ENCODE measurements at places on chromosomes 5 and 9. TPM values are rescaled to one million over a fixed set of nuclear protein-coding genes. Genes with fewer than 3 reads are reported as not detected.
A peak's percentile ranks its signal among the peaks of the same experiment; 100 is the strongest.

Gene PCDHGA12
- 0.09 TPM for total RNA-seq

Gene RGS7BP
- not detected for total RNA-seq

Gene TNC
- 0.11 TPM for total RNA-seq

Gene MEIKIN
- total RNA-seq, result not detected

Gene FAM153A
- 38.8 TPM for total RNA-seq

Gene INSYN2B
- total RNA-seq, result not detected

Gene HTR4
- not detected for total RNA-seq

Gene DDX4
- total RNA-seq, result not detected

DNA sequence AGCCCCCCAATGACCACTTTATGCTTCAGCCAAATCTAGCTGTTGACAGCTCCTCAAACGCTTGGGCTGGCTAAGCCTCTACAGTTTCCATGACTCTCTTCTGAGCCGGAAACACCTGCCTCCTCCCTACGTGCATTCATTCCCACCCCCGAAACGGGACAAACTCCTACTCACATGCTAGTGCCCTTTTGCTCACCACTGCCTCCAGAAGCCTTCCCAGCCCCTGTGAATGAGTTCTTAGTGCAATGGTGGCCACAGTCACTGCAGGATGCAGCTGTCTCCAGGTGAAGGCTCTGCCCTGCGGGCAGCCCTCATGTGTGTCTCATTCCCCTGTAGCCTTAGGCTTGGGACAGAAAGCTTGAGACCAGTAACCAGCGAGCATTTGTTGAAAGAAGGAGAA lies 68.8 kb upstream of the DAB2IP start:
- DNase-seq, result no peak

GRCh38 chr9:122106576-122106975 lies 13.5 kb upstream of the TTLL11 start:
- DNase-seq, result no peak

DNA sequence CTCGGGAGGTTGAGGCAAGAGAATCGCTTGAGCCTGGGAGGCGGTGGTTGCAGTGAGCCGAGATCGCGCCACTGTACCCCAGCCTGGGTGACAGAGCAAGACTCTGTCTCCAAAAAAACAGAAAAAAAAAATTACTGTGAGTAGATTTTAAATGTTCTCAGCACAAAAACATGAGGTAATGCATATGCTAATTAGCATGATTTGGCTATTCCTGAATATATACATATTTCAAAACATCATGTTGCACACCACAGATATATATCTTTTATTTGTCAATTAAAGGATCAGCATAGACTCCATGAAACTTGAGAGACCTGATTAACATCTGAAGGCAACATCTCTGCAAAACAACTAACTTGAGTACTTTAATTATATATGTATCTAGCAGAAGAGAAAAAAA lies 103.3 kb downstream of the THBS4 start:
- no peak for DNase-seq

- DNase-seq, result no peak
Measured at GRCh38 chr5:58988938-58989337, 406.1 kb downstream of the RAB3C start.

GRCh38 chr5:121993191-121993590 lies 31.4 kb downstream of the SRFBP1 start:
- no peak for DNase-seq

DNA sequence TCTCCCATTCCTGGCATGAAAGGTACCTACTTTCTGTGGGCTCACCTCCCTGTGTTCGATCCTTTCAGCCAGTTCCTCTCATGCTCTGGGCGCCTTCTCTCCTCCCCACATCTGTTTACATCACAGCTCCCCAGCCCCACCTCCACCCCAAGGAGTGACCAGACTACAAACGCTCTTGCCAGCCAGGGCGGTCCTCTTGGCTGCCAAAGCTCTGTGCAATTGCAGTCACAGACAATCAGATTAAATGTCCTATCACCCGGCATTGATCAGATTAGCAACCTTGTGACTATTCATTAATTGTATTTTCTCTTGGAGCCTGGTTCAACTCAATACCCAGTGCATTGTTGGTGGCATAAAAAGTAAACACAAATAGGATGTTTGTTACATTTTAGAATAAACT lies 211.2 kb upstream of the TBCA start:
- DNase-seq, result no peak

- no peak for DNase-seq
Measured at GRCh38 chr5:22985446-22985845, 132.3 kb upstream of the CDH12 start.

DNA sequence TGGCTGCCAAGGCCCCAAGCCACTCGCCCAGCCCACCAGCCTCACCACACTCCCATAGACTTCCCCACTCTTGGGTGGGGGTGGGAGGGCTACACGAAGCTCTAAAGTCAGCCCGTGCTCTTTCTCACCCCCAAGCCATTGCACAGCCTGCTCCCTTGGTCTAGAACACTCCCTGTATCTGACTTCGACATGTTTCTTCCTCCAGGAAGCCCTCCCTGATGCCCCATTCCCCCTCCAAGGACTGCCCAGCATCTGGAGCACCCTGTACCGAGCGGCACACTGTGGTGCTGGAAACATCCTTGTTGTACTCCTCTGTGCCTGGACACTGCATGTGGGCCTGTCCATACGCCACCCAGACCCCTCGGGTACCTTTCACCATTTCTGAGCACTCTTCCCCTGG lies 49.4 kb upstream of the KCNMB1 start:
- DNase-seq, result no peak

- no peak for DNase-seq
Measured at GRCh38 chr5:75630875-75631274, 19.6 kb downstream of the ANKDD1B start.

DNA sequence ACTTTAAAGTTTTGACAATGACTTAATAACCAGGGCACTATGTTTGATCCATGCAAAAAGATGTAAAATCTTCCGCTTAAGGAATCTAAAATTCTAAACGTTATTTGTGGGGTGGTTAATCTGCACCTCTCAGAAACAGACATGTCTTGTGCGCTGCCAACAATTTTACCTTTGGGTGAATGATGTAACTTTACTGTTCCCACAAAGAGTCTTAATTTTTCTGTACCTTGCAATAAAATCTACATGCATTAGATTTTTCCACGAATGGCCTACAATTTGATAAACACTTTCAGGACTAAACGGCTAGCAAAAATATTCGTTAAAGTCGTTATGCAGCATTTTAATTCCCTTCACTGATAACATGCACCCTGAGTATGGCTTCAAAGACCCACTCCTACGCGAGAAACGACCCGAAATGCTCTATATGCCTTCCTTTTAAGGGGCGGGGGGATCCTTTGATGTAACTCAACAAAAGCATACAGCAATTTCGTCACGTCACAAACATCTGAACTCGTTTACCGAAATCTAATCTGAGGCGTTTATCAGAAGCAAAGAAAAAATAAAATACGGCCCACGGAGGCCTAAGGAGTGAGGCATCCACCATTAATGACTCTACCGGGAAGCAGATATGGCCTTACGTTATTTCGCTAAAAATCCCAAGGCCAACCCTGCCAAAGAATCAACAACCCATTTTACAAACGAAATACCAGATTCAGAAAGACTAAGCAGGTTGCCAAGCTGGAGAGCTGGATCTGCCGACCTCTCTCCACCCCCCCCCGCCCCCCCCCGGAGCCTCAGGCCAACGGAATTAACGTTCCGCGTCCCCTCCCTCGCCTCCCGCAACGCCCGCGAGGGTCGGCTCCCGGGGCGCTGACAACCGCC lies 621 bp downstream of the AK6 start:
- DNase-seq, result peak; percentile 42

DNA sequence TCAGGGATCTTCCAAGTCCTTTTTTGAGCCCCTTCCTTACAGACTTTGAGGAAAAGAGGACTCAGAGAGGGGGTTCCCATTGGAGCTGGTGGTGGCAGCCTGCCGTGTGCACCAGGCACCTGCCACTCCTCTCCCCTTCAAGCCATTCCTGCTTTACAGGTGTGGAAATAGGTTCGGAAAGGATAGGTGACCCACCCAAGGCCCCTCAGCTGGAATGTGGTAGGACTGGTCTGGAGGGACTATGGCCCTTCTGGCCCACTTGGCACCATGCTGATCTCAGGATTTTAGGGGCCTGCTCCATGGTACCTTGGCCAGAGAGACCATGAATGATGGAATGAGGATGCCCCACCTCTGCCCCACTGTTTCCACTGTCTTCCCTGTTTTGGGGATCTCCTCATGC lies 1.4 kb downstream of the GALNT12 start:
- DNase-seq, result no peak

DNA sequence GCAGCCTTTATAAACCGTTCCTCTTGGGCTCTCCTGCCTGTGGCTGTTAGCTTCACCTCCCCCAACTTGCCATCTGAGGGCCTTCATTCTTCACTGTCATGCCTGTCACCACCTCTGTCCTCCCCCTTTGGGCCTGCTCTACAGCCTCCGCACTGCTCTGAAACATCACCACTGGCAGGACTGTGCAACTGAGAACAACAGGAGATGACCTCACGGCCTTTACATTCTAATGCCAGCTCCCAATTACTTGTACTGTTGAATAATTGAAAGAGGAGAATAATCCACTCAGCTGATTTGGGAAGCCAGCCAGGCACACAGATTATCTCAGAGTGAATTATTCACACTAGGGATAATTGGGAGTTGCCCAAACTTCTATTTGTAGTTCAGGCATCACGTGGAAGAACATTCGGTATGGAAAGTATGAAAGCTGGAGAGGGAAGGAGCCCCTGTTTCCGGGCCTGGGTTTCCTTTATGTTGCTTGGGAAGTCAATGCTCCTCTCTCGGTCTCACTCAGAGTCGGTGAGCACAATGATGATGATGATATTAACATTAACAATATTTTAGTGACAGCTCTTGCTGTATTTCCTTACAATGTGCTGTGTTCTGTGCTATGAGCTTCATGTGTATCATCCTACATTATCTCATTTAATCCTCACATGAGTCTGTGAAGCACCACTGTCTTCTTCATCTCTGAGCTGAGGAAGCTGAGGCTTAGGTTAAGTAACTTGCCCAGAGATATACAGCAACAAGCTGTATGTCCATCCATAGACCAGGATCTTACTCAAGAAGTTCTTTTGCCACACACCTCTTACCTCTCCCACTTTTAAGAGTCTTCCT lies 99.3 kb upstream of the LRRTM2 start:
- no peak for DNase-seq

DNA sequence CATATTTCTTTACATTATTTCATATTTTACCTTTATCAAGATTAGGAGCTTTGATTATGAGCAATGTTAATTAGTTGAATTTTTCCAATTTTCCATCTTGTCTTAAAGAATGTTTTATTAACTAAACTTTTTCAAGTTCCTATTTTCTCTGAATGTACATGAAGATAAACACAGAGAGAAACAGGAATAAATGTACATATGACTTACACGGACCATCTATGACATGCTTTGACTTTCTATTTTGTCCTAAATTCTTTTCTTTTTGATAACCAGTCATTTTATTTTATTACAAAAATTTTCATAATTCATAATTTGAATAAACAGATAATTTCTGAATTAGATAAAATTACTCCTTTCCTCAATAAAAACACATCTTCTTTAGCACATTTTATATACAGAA lies 1038.8 kb upstream of the ARRDC3 start:
- DNase-seq, result no peak

- no peak for DNase-seq
Measured at GRCh38 chr9:79193001-79193400, 378.8 kb upstream of the TLE4 start.

GRCh38 chr5:41925555-41925951 lies 472 bp downstream of the FBXO4 start:
- peak; percentile 48 for DNase-seq

GRCh38 chr9:19479874-19480273 lies 71.1 kb downstream of the ACER2 start:
- DNase-seq, result no peak

DNA sequence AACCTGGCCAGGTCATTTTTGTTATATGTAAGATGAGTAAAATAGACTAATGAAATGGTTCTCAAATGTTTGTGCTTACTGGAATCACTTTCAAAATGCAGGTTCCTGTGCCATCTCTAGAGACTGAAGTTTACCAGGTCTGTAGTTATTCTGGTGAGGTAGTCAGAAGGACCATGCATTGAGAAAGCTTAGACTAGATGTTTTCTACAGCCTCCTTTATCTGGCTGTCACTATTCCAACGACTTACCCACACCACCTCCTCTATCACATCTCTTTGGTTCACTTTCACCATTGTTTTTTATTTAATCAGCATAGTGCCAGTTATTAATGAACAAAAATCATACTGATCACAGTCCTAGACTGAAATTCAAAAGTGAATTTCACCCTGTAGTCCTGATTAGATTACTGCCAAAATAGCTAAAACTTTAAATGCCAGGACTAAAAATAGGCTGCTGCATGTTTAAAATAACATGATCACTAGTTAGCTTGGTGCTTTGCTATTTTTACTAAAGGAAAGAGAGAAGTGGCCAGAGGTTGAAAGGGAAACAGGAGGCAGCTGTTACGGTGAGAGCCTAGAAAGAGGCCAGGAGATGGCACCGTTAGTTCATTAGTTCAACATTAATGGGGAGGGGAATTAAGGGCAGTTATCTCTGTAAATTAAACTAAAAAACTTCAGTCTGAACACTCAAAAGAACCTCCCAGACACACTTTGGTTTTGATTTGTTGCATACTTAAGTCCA lies 13.9 kb upstream of the FNIP1 start:
- no peak for DNase-seq

DNA sequence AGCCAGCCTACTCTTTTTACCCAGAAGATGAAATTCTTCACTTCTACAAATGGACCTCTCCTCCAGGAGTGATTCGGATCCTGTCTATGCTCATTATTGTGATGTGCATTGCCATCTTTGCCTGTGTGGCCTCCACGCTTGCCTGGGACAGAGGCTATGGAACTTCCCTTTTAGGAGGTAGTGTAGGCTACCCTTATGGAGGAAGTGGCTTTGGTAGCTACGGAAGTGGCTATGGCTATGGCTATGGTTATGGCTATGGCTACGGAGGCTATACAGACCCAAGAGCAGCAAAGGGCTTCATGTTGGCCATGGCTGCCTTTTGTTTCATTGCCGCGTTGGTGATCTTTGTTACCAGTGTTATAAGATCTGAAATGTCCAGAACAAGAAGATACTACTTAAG lies 16.6 kb downstream of the OCLN start:
- DNase-seq, result no peak

DNA sequence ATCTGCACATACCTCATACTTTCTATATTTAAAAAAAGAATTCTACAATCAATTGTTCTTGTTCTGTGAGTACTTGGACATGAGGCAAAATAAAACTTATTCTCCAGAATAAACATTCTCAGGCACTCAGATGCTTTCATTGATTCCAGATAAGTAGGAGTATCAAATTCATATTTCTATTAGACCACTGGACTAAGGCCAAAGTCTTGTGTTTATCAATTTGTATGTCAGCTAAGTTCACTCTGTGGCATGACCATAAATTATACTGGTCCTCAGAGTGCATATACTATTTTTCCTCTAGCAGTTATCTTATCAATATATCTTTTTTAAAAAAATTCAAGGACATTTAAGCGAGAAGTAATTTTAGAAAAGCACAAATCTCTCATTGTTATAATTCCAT lies 28.2 kb downstream of the CDH10 start:
- DNase-seq, result no peak

GRCh38 chr5:137933491-137933911 lies 44.2 kb downstream of the PKD2L2 start:
- no peak for DNase-seq

- no peak for DNase-seq
Measured at GRCh38 chr9:123556464-123557435, 200.8 kb downstream of the CRB2 start.

- DNase-seq, result no peak
Measured at GRCh38 chr9:20940447-20941173, 90.8 kb downstream of the HACD4 start.
